ENCODE measurements at places on chromosomes 12 and 14. TPM values are rescaled to one million over a fixed set of nuclear protein-coding genes. Genes with fewer than 3 reads are reported as not detected.

- DNase-seq = no peak
These were observed 523.4 kb upstream of the TBX3 start for GRCh38 chr12:115207216-115207915.

- no peak for DNase-seq
These were observed 396.1 kb downstream of the RAD51B start for GRCh38 chr14:68215629-68216028.

- DNase-seq = no peak
These were observed 131.3 kb upstream of the RAP1B start for GRCh38 chr12:68479261-68479895.

PTGER2 gene
- total RNA-seq = 8.7 TPM

DNA sequence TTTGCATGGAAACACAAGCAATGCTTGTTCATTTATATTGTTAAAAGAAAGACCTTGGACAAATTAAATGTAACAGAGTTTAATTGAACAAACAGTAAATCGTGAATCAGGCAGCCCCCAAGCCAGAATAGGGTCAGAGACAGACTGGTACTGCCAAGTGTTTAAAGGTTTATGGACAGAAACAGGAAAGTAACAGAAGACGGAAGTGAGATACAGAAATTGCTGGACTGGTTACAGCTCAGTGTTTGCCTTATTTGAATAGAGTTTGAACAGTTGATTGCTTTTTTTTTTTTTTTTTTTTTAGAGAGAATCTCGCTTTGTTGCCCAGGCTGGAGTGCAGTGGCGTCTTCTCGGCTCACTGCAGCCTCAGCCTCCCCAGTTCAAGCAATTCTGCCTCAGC, 50.3 kb downstream of the DAO start:
- no peak for DNase-seq

TAS2R42 gene
- not detected for total RNA-seq

DNA sequence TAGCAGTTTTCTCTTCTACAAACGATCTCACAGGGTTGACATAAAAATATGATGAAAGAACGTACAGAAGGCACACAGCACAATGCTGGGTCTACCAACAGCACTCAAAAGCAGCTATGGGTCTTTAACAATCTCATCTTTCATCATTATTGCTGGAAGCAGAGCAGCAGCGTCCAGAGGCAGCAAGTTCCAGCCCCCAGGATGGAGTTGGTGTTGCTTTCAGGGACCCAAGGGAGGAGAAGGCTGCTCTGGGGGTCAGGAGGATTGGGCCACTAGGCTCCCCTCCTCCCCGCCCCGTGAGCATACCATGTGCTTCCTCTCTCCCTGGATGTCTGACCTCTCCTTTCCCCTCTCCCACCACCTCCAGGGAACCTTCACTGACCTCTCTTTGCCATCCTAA, 13.3 kb downstream of the KCTD10 start:
- DNase-seq = no peak

DNA sequence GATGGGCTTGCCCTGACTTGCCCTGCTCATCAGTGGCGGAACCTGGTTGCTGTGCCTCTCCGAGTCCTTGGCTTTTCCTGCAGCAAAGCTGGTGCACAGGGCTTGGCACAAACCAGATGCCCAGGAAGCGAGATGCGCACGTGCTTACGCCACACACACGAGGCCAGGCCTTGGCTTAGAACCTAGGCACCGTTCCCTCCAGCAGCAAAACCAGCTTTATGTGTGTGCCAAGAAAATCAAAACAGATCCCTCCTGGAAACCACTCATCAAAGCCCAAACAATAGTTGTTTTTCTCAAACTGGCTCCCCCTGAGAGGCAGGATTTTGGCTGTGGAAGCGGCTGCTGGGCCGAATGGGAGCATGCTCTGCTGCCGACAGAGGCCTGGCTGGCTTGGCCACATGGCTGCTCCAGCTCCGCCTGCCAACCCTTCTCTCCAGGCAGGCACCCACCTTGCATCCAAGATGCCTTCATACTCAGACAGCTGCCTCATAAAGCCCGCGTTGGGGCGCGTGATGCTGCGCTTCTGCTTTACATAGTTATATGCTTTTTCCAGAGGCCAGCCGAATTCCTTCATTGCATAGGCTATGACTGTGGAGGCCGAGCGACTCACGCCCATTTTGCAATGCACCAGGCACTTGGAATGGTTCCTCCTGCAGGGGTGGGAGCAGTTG, 58.7 kb downstream of the SSH1 start:
- no peak for DNase-seq

- DNase-seq = peak; percentile 53
These were observed 64.2 kb downstream of the MBIP start for GRCh38 chr14:36256126-36256801.

- peak; percentile 7 for DNase-seq
These were observed 307.4 kb upstream of the NOVA1 start for GRCh38 chr14:26905229-26905628.

DNA sequence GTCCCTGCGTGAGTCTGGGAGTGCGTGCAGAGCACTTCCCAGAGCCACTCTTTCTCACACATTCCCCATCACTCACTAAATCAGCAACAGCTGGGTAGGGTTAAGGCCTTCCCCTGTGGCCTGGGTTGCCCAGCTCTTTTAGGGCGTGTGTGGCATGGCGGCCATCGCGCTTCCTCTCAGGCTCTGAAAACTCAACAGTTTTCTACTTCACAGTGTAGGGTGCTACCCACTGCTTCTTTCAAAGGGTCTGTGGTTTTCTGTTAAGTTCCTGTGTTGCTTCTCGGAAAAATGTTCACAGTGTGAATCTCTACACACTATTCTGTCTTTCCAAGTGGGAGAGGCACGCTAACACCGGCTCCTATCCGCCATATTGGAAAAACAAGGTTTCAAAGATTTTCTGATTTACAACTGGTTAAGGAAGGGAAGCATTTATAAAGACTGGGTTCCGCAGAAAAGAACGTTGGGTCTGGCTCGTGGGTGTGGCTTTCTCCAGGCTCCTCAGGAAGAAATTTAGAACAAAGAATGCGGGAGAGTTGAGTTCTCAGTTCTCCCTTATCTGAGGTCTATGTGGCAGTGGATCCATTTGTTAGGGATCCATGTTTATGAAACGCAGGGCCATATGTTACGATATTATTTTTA, 34.9 kb upstream of the AEBP2 start:
- DNase-seq = no peak

GRCh38 chr12:116259800-116260577, 17.5 kb downstream of the MED13L start:
- DNase-seq = no peak

GRCh38 chr12:50580436-50580835, 75.7 kb downstream of the DIP2B start:
- no peak for DNase-seq

DNA sequence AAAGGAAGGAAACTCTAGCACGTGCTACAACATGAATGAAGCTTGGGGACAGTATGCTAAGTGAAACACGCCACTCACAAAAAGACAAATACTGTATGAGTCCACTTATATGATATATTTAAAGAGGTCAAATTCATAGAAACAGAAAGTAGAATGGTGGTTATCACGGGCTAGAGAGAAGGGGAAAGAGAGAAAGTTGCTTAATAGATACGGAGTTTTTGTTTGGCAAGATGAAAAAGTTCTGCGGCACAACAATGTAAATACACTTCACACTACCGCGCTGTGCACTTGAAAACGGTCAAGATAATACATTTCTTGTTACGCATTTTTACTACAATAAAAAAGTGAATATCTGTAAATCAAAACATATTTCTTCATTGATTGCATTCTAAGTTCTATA, 37.3 kb downstream of the FBLN5 start:
- DNase-seq = no peak

IGF1 gene
- total RNA-seq = not detected

PTPN21 gene
- total RNA-seq = 22.1 TPM

Measured in renal cortical epithelial cell (primary cell).